ENCODE measurements at places on chromosomes 16 and 17.

DNA sequence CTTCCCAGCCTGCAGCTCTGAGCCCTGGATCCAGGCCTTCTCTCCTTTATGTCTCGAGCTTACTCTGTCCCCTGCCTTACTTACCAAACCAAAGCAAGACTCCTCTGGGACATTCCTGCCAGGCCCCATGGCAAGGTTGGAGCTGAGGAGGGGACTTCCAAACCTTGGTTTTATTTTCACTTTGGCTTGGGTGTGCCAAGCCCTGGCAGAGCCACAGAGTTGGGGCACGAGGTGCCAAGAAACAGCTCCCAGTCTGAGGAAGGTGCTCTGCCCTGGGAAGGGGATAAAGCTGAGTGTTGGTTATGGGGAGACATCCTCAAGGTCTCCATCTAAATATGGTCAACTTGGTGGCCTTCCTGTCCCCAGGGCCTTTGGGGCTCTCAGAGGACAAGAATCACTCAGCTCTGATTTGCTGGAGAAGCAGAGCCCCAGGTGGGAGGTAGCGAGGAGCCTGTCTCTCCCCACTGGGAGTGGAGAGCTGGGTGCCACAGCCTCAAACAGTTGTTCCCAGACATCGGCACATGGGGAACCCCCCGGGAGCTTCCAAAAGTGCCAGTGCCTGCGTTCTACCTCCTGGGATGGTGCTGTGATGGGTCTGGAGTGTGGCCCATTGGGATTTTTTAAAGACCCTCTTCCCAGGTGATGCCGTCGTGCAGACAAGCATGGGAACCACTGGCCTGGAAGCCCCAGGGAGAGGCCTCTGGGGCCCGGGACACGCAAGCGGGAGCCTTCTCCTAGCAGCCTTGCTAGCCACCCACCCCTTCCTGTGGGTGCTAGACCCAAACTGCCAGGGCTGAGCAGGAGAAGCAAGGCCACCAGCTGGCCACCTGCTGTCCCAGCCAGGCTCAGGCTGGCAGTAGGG, 10.3 kb downstream of the NLRC5 start:
- DNase-seq, result no peak

DNA sequence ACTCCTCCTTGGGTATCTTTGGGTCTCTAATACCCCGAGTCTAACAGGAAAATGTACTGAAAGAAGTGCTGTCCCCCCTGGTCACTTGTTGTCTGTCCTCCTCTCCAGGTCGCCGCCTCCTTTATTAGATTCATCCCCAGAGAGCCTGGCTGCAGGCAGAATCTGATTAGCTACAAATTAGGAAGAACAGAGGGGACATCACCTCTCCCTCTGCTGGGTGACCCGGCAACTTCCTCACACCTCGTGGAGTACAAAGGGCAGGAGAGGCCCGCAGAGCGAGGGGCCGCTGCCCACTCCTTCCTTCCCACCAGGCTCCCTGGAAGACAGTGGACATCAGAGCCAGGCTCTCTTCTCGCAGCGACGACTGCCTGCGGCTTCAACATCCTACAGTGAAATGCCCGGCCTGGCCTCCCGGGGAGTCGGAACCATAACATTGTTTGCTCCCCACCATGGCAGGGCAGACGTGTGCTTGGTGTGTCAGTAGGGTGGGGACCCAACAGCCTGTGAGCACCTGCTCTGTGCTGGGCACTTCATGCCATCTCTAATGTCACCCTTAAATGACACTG, 5.3 kb downstream of the CYB561 start:
- DNase-seq, result no peak

DNA sequence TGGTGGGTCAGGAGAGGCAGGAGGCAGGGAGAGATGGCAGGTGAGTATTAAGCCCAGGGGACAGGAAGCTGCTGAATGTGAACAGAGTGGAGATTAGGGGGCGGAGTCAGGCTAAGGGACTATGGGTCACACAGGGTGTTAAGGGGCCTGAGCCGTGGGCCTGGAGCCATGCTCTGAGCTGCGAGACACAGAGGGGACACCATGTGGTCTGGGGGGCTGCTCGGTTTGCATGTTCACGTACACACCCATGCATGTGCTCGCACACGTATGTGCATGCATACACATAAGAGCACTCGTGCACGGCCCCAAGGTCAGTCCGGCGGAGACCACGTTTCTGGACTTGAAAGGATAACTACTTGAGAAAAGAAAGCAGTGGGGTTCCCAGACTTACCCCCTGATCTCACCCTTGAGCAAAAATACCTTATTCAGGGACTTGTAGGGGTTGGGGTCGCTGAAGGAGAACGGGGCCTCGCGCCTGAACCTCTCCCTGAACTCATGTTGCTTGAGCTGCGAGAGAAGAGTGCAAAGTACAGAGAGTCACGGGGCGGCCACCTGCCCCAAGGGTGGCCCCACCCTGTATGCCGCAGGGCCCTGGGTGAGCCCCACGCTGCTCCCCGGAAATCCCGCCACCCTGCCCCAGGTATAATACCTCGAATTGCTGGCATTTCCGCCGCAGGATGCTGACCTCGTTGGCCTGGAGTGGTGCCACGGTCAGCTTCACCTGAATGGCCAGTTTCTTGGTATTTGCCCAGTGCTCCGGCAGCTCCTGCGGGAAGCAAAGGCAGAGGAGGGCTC, 50.8 kb downstream of the DNAH17 start:
- no peak for DNase-seq

GRCh38 chr17:34360601-34361270, 2.3 kb downstream of the CCL1 start:
- DNase-seq, result no peak

GRCh38 chr17:3879186-3879585, 13.7 kb downstream of the CAMKK1 start:
- DNase-seq, result no peak
